HCT116 (cell line): ENCODE measurements at places on chromosomes 6 and 20.

- DNase-seq: peak; percentile 63
Observed at GRCh38 chr6:45566882-45567281, 189.1 kb upstream of the SUPT3H start.

- no peak for DNase-seq
Observed at GRCh38 chr20:40463171-40463570, 225.9 kb downstream of the MAFB start.

GRCh38 chr20:2955257-2955970 is 82.1 kb downstream of the PTPRA start:
- no peak for DNase-seq

DNA sequence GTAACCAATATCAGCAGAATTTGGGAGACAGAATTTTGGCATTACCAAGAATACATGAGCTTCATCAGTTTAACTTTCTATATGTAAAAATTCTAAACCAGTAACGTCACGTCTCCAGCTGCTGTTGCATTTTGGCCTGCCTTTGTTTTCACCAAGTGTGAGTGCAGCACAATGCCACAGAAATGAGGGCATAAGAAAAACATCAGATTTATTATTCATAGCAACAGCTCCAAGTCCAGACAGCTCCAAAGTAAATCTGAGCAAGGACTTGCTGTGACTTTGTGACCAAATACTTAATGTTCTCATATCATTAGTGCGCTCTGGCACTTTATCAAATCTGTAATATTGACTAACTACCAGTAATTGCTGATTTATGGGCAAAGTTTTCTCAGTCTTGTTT is 11.0 kb upstream of the FBXL4 start:
- no peak for DNase-seq

DNA sequence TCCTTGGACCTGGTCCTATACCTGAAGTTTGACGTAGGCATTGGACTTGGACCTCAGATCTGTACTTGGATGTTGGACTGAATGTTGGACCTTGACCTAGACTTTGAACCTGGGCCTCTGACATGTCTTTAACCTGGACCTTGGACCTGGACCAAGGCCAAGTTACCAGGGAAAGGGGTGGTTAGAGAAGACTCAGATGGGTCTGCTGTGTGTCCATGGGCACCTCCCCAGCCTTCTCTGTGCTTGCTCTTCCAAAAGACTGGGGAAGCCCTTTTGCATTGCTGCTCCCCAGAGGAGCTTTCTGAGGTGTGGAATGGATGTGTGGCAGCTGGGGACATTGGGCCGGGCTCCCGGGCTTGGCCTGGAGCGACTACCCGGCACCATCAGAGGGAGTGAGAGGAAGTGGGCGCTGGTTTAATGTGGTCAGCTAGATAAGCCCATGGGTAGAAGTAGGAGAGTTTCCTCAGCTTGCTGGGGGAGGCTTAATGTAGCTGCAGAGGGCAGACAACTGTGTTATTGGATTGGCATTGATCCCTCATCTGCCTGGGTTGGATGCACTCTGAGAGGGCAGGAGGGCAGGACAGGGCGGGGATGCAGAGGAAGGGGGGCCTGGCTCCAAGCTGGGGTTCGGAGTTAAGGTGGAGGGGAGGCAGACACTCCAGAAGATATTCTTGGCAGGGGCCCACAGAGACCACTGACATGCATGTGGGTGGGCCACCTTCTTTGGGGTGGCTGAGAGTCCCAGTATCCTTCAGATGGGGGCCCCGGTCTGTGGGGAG is 4.2 kb downstream of the SCRT2 start:
- DNase-seq: no peak

DNA sequence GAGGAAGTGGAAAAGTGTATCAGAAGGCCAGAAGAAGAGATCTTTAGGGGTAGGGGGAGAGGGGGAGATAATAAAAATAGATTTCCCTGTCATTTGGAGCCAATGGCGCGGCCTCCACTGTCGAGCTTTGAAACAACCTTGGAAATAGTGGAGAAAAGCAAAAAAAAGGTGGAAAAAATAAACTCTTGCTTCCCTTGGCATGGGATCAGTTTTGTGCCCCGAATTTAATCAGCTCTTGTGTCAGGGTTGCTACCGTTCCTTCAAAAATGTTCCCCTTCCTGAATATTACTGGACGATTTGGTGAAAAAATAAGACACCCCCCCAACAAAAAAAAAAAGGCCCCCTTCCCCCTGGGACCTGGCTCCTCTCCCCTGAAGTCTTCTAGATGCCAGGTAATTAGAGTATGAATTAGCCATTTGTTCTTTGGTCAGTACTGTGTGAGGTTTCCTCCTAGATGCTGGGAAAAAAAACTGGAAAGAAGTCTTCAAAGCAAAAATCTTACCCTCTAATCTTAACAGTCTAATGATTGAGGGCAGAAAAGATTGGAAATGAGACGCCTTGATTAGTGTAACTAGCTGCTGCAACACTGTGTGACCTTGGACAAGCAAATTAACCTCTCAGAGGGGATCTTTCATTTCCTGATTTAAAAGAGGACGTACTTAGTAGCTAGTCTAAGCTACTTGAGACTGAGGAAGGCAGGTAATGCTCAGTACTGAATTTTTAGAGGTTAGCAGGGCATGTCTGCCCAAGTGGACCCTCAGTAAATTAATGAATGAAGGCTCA is 872 bp upstream of the RBM39 start:
- no peak for DNase-seq

GRCh38 chr20:58084966-58085365 is 143.5 kb downstream of the ANKRD60 start:
- no peak for DNase-seq

DNA sequence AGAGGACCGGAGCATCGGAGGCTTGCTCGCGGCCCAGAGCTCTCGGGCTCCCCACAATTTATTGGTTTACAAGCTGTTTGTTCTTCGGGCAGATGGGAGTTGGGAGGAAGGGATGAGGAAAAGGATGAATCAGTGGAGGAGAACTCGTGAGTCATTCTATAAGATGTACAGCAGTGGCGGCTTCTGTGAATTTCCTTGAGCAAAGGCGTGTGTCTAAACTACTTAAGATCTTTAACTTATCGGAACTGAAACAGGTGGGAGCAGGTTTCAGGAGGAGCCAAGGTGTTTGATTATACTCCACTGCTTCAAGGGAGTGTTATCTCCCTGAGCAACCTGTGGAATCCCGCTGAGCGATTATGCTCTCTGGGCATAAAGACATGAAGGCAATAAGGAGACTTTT is 50.5 kb upstream of the IBTK start:
- DNase-seq: peak; percentile 39

- DNase-seq: no peak
Observed at GRCh38 chr6:167933290-167933689, 64.2 kb upstream of the KIF25 start.

DNA sequence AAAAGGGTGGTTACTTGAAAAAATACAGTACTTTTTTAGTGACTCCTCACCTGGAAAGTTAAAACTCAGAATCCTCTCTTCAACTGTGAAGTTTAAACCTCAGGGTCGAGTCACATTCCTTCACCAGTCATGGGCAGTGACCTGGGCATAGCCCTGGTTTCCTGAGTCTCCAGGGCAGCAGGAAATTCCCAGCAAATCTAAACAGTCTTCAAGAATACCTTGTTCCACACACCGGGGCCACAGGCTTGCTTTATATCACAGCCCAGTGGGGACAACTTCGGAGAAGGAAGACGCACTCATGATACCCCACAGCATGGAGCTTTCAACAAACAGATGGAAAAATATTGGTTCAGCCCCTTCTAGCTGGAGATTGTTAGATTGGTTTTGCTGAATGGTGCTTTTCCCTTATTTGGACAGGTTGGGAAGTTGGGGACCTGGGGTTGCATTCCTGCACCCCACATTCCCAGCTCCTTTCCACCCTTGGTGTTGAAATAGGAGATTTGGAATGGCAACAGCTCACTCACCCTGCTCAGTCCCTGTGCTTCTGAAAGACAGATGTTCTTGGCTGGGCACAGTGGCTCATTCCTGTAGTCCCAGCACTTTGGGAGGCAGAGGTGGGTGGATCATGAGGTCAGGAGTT is 113.0 kb upstream of the TMEM170B start:
- no peak for DNase-seq

DNA sequence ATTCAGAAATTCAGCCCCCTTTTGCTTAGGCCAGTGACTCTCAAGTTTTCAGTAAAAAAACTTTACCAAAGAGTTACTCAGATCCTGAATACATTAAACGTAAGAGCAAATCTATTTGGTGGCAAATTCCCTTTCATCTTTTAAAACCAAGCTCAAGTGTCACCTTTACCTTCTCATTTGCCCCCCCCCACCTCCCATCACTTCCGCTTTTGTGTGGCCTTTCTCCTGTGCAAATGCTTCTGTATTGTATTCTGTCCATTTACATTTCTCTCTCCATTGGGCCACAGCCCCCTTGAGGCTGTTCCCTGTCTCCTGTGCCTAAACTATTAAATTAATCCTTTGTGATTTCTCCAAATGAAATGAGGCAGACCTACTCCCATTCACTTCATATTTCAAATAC is 1.9 kb downstream of the NOL7 start:
- DNase-seq: no peak

DNA sequence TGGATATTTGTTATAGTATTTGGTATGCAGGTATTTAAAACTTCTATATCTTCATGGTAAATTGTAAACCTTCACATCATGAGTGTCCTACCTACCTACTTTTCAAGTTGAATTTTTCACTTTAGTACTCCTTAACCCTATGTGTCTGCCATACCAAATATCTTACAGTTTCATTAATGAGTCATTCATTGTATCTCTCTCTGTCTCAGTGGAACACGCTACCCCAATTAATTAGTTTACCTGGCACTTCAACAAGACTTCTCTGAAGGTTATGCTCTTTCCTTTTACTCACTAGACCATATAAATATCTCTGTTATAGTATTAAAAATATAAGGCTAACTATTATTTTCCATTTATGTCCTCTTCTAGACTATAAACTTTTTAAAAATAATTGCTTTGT is 123.9 kb upstream of the GJE1 start:
- DNase-seq: peak; percentile 28

DNA sequence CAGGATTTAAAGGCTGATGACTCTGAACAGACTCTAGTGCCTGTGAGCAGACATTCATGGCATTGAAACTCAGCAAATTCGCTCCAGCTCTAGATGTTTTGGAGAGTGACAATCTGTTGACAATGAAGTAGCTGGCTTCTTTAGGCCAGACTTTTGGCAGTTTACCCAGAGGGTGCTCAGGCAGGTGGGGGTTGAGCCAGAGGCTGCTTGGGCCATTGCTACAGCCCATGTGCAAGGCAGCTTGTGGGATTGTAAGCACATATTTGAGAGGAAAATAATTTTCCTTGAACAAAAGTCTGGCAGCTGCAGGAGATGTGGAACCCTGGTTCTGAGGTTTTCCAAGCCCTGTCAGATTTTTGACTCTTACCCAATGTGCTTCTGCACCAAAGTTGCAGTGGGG is 311.6 kb downstream of the CDC5L start:
- DNase-seq: no peak

DNA sequence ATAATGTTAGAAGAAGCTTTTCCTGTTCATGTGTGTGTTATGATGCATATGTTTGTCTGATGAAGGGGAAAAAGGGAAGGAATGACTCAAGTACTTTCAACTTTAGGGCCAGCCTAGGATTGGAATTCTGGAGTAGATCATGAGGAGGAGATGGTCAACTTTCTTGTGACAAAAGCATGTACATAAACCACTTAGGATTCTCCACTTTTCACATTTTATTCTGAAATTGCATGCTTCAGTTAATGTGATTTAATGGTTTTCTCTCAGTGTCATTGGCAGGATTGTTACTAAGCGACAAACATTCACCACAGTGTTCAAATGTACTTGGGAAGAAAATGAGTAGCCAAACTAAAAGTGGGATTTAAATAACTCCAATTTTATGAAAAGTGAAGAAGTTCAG is 80.1 kb downstream of the UTRN start:
- no peak for DNase-seq

DNA sequence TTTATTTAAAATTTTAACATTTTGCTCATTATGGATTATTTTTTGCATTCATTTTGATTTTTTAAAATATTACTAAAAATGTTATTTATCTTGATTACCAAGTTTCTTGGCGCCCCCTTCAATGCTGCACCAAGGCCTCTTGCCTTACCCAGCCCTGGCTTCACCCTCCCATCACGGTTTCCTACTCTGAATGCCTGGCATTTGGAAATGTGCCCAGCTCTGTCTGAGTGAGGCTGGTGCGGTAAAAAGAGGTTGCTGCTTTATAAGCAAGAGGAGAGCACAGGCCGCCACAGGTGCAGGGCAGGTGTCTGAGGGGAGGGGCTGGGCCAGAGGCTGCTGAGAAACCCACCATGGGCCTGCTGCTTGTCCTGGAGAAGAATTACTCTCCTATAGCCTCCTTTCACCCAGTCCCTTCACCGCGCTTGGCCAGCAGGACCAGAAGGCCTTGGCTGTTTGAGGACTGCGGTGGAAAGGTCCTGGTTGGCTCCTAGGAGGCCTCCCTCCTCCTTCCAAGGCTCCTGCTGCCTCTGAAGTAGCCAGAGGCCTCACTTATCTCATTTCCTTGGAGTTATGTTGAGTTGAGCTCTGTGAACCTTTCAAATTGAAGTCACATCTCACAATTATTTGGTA is 62.6 kb downstream of the BANF2 start:
- no peak for DNase-seq

GRCh38 chr6:77463308-77463860 is at the start of gene HTR1B:
TSS of gene HTR1B (minus strand) at chr6:77463491. CDS start at chr6:77463403, 88 bp downstream.
- no peak for DNase-seq
